ENCODE measurements at places on chromosomes 11 and 22.

GRCh38 chr22:20660441-20661054 lies 113.4 kb upstream of the SERPIND1 start:
- no peaks in the 10 kb centered on the region for H3K36me3 ChIP-seq
- H3K27ac ChIP-seq = no peak overlapping the region
- H3K4me1 ChIP-seq = no peaks in the 10 kb centered on the region
- no peak overlapping the region for H3K4me3 ChIP-seq

GRCh38 chr22:45472426-45472825 lies 30.3 kb upstream of the FBLN1 start:
- no peaks in the 10 kb centered on the region for H3K4me1 ChIP-seq
- no peaks in the 10 kb centered on the region for H3K27me3 ChIP-seq

- no peak overlapping the region for H3K4me3 ChIP-seq
- no peaks in the 10 kb centered on the region for H3K27me3 ChIP-seq
- no peaks in the 10 kb centered on the region for H3K4me1 ChIP-seq
- H3K36me3 ChIP-seq = no peaks in the 10 kb centered on the region
- H3K27ac ChIP-seq = no peak overlapping the region
Observed at GRCh38 chr11:5767056-5767455, 13.0 kb downstream of the OR52N4 start.

DNA sequence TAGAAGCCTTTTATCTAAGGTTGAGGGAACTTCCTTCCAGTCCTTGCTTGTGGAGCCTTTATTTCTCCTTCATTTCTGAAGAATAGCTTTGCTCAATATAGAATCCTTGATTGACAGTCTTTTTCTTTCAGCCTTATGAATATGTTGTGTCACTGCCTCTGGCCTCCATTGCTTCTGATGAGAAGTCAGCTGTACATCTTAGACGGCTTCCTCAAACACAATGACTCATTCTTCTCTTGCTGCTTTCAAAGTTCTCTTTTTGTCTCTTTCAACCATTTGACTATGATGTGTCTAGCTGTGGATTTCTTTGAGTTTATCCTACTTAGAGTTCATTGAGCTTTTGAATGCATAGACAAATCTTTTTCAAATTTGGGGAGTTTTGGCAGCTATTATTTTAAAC lies 893.2 kb downstream of the BRD1 start:
- H3K4me1 ChIP-seq = no peaks in the 10 kb centered on the region
- H3K27ac ChIP-seq = no peak overlapping the region
- H3K36me3 ChIP-seq = no peaks in the 10 kb centered on the region
- H3K27me3 ChIP-seq = no peaks in the 10 kb centered on the region
- DNase-seq = no peak

- no peaks in the 10 kb centered on the region for H3K27me3 ChIP-seq
- no peaks in the 10 kb centered on the region for H3K36me3 ChIP-seq
- no peaks in the 10 kb centered on the region for H3K4me1 ChIP-seq
- no peak overlapping the region for H3K27ac ChIP-seq
- no peak overlapping the region for H3K4me3 ChIP-seq
- no peak for DNase-seq
Observed at GRCh38 chr22:42170946-42171345, 40.3 kb upstream of the CYP2D6 start.
